ENCODE measurements at places on chromosomes 7 and 10. TPM values are rescaled to one million over a fixed set of nuclear protein-coding genes. Genes with fewer than 3 reads are reported as not detected.
A peak's percentile ranks its signal among the peaks of the same experiment; 100 is the strongest.

DNA sequence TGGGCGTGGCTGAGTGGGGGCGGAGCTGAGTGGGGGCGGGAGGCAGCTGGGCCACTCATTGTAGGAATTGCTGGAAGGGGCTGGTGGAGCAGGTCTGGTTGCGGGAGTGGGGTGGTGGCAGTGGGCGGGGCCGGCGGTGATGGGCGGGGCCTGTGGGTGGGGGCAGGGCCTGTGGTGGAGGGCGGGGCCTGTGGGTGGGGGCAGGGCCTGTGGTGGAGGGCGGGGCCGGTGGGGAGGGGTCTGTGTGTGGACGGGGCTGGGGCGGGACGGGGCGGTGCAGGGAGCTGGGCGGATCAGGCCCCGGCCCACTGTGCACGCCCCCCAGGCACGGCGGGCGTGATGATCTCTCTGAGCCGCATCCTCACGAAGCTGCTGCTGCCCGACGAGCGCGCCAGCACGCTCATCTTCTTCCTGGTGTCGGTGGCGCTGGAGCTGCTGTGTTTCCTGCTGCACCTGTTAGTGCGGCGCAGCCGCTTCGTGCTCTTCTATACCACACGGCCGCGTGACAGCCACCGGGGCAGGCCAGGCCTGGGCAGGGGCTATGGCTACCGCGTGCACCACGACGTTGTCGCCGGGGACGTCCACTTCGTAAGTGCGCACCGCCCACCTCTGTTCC, 14.0 kb downstream of the SLC29A4 start:
- H3K27me3 ChIP-seq = no peaks in the 10 kb centered on the region
- H3K27ac ChIP-seq = no peak overlapping the region
- no peak for DNase-seq
- H3K4me3 ChIP-seq = no peak overlapping the region

Gene PON3
- 2.6 TPM for total RNA-seq

Gene SPAM1
- not detected for total RNA-seq

DNA sequence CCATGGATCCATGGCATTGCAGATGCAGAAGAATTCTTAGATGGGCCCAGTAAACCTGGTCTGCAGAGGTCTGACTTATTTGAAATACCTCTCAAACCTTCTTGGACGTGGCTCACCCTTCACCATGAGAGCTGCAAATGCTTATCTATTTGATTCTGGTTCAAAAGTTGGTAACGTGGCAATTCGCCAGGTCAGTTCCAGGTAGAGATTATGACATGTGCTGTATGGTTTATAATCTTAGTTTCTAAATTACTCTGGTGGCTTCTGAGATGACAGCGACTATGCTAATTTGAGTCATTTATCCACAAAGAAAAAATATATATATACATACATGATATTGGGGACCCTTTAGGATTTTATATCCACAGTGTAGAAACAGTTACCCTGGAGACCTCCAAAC, 68.8 kb downstream of the NRP1 start:
- DNase-seq = no peak
- H3K27me3 ChIP-seq = no peaks in the 10 kb centered on the region
- H3K36me3 ChIP-seq = no peaks in the 10 kb centered on the region
- H3K4me1 ChIP-seq = peaks cover 15% of the 10 kb centered on the region

Gene SLC39A12
- not detected for total RNA-seq

Gene TDRD1
- not detected for total RNA-seq

- no peaks in the 10 kb centered on the region for H3K4me1 ChIP-seq
- H3K27ac ChIP-seq = no peak overlapping the region
- H3K36me3 ChIP-seq = no peaks in the 10 kb centered on the region
- peaks cover 44% of the 10 kb centered on the region for H3K27me3 ChIP-seq
Observed at GRCh38 chr10:2948127-2948854, 119.1 kb upstream of the PFKP start.

- H3K4me3 ChIP-seq = no peak overlapping the region
- no peaks in the 10 kb centered on the region for H3K36me3 ChIP-seq
- no peak for DNase-seq
Observed at GRCh38 chr10:73650537-73651331, 5.1 kb downstream of the SYNPO2L start.

Gene FZD8
- 0.22 TPM for total RNA-seq

DNA sequence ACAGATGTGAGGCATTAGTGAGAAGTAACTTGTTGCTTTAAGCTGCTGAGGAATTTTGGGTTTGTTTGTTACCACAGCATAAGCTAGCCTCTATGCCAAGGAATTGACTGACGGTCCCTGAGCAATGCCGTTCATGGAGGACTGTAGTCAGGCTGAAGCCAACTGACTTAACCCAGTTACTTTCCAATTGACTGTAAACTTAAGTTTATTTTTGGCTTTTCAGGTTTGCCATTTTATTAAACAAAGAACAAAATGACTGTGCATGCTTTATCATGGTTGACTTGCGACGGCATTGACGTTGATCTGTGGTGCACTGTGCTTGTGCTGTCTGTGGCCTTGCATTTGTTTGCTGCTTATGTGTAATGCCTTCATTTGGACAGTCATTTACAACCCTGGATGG, 53.5 kb downstream of the DNAJB9 start:
- no peak overlapping the region for H3K4me3 ChIP-seq
- H3K27ac ChIP-seq = no peak overlapping the region
- H3K36me3 ChIP-seq = no peaks in the 10 kb centered on the region
- no peak for DNase-seq
- H3K4me1 ChIP-seq = no peaks in the 10 kb centered on the region

Gene ZNF775
- total RNA-seq = 4.5 TPM

DNA sequence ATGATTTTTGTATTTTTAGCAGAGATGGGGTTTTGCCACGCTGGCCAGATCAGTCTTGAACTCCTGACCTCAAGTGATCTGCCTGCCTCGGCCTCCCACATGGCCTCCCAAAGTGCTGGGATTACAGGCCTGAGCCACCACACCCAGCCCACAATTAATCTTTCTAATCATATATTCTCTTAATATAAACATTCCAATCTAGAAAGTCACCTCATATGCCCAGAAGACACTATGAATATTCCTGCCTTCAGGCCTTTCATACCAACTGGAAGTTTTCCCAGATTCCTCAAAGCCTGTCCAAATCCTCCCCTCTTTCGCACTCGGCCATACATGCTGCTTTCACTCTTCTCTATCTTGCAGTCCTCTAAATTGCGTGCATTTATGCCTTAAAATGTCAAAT, 32.6 kb downstream of the PDZD8 start:
- H3K4me3 ChIP-seq = no peak overlapping the region
- peaks cover 46% of the 10 kb centered on the region for H3K4me1 ChIP-seq
- peak overlapping the region; percentile 68 for H3K27ac ChIP-seq

DNA sequence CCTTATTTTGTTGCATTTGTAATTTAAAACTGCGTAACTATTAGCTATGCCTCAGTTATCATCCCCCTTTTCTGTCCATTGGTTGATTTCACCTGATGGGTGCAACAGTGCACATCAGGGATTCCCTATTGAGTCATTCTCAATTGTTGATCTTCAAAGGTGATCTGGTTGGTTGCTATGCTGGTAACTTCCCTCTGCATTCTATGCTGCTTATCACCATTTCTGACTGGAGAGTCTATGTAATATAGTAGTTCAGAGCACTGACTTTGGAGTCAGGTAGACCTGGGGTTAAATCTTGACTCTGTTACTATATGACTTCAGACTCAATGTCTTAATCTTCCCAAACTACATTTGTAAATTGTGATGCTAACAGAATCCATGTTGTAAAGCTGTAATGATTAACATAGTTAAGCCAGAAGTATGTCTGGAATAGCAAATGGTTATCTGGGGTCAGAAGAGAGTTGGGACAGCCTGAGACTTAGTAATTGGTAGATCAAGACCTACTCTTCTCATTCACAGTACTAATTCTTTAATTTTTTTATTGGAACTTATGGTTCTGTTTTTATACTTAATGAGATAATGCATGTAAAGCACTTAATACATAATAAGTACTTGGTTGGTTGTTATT, 38.1 kb downstream of the EXOC6 start:
- no peak overlapping the region for H3K27ac ChIP-seq
- H3K4me1 ChIP-seq = peaks cover 3% of the 10 kb centered on the region
- no peak for DNase-seq
- H3K27me3 ChIP-seq = no peaks in the 10 kb centered on the region

GRCh38 chr7:138460649-138461607, 869 bp downstream of the TRIM24 start:
- peak overlapping the region; percentile 67 for H3K4me3 ChIP-seq
- peaks cover 2% of the 10 kb centered on the region for H3K4me1 ChIP-seq
- H3K27me3 ChIP-seq = no peaks in the 10 kb centered on the region
- peak overlapping the region; percentile 84 for H3K27ac ChIP-seq
- H3K36me3 ChIP-seq = no peaks in the 10 kb centered on the region
- no peak for DNase-seq

DNA sequence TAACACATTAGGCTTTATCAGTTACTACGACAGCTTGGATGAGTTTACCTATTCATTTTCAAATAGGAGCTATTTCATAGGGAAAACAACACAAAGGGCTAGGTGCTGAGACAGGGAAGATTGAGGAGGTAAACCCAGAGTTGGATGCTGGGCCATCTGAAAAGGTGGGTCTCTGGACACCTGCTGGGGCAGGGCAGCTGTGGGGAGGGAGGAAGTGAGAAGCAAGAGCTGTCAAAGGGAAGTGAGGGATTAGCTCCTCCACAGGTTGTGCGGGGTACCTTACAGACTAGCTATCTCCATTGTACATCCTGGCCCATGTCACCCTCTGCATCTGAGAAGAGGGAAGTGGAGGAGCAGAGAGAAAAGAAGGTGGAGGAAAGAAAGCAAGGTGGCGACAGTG, 48.9 kb downstream of the BLNK start:
- H3K27ac ChIP-seq = no peak overlapping the region

Gene TMEM130
- not detected for total RNA-seq

Gene FBXW4
- total RNA-seq = 35.3 TPM

GRCh38 chr10:113226399-113226798, 276.4 kb downstream of the TCF7L2 start:
- H3K36me3 ChIP-seq = no peaks in the 10 kb centered on the region
- peaks cover 6% of the 10 kb centered on the region for H3K4me1 ChIP-seq
- no peak overlapping the region for H3K27ac ChIP-seq
- H3K4me3 ChIP-seq = no peak overlapping the region

- no peak overlapping the region for H3K27ac ChIP-seq
- no peak overlapping the region for H3K4me3 ChIP-seq
- no peaks in the 10 kb centered on the region for H3K4me1 ChIP-seq
- no peak for DNase-seq
Observed at GRCh38 chr7:107138696-107139420, 29.9 kb upstream of the HBP1 start.

DNA sequence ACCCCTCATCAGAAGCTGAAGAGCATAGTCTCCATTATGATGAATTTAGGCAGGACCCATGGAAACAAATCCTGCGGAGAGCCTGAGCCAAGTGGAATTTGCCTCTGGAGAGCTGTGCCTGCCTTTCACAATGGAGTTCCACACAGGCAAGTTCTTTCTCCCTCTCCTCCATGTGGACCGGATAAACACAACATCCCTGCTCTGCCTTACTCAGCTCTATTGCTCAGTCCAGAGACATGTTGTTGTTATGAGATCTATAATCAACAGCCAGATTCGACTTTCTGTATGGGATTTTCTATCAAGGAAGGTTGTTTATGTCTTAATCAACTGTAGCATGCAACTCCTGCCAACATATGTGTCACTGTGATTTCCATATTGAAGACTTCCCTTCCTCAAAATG, 59.5 kb upstream of the ELMO1 start:
- H3K4me1 ChIP-seq = no peaks in the 10 kb centered on the region
- no peaks in the 10 kb centered on the region for H3K36me3 ChIP-seq
- no peak for DNase-seq

DNA sequence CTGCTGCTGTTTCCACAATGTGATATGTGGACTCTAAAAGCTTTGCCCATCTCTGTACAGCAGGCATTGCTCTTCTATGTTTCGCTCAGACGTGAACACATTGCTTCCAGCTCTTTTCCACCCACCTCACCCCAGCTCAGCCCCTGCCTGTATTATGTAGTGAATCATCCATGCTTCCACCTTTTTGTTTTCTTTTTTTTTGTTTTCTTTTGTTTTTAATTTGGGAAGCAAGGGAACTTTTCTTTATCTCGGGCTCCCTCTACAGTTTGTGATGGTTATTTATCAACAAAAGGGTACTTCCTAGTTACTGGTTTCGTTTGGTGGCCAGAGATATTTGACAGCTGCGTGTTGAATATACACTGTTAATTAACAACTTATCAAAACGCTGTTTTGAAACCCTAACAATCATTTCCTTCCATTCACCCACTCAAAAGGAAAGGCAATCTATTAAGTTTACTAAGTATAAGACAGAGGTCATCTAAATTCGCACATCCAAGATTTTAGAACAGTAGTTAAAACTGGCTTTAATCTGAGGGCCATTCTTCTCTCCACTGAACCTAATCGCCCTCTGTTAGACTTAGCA, 127.9 kb upstream of the STK17A start:
- H3K4me3 ChIP-seq = no peak overlapping the region
- peak; percentile 19 for DNase-seq
- no peaks in the 10 kb centered on the region for H3K27me3 ChIP-seq

- no peaks in the 10 kb centered on the region for H3K27me3 ChIP-seq
- DNase-seq = peak; percentile 66
- H3K27ac ChIP-seq = no peak overlapping the region
- peaks cover 4% of the 10 kb centered on the region for H3K4me1 ChIP-seq
- no peaks in the 10 kb centered on the region for H3K36me3 ChIP-seq
Observed at GRCh38 chr10:15744217-15744865, 24.6 kb upstream of the ITGA8 start.

DNA sequence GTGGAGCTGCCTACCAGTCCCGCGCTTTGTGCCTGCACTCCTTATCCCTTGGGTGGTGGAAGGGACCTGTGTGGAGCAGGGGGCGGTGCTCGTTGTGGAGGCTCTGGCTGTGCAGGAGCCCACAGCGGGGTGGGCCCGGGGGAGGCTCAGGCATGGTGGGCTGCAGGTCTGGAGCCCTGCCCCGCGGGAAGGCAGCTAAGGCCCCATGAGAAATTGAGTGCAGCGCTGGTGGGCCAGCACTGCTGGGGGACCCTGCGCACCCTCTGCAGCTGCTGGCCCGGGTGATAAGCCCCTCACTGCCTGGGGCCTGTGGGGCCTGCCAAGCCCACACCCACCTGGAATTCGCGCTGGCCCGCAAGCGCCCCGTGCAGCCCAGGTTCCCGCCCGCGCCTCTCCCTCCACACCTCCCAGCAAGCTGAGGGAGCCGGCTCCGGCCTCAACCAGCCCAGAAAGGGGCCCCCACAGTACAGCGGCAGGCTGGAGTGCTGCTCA, 859.6 kb upstream of the KCND2 start:
- no peaks in the 10 kb centered on the region for H3K36me3 ChIP-seq
- H3K4me3 ChIP-seq = no peak overlapping the region
- no peak for DNase-seq
- H3K27me3 ChIP-seq = no peaks in the 10 kb centered on the region
- no peaks in the 10 kb centered on the region for H3K4me1 ChIP-seq
- H3K27ac ChIP-seq = no peak overlapping the region

GRCh38 chr7:110373416-110373815, 717.5 kb upstream of the LRRN3 start:
- H3K36me3 ChIP-seq = no peaks in the 10 kb centered on the region
- H3K27ac ChIP-seq = no peak overlapping the region
- no peak for DNase-seq
- no peak overlapping the region for H3K4me3 ChIP-seq
- no peaks in the 10 kb centered on the region for H3K4me1 ChIP-seq

GRCh38 chr7:98852826-98853225, 17.0 kb downstream of the TMEM130 start:
- DNase-seq = no peak
- no peaks in the 10 kb centered on the region for H3K36me3 ChIP-seq
- no peak overlapping the region for H3K27ac ChIP-seq

Gene EVX1
- 0.25 TPM for total RNA-seq

Gene CREB5
- 0.49 TPM for total RNA-seq

Measured in HCT116 (cell line).